ENCODE measurements at places on chromosomes 6 and 20.

- peak overlapping the region; percentile 82 for H3K27ac ChIP-seq
- H3K4me3 ChIP-seq = no peak overlapping the region
- H3K27me3 ChIP-seq = no peaks in the 10 kb centered on the region
- H3K36me3 ChIP-seq = no peaks in the 10 kb centered on the region
- H3K4me1 ChIP-seq = peaks cover 80% of the 10 kb centered on the region
- DNase-seq = peak; percentile 82
These were observed 12.9 kb downstream of the PARD6B start for GRCh38 chr20:50744143-50744792.

GRCh38 chr20:59820204-59821041, 113.0 kb downstream of the SYCP2 start:
- no peak overlapping the region for H3K27ac ChIP-seq
- H3K27me3 ChIP-seq = no peaks in the 10 kb centered on the region
- H3K4me1 ChIP-seq = peaks cover 8% of the 10 kb centered on the region
- H3K4me3 ChIP-seq = no peak overlapping the region
- DNase-seq = no peak

- H3K4me3 ChIP-seq = no peak overlapping the region
- DNase-seq = no peak
- H3K4me1 ChIP-seq = no peaks in the 10 kb centered on the region
- no peak overlapping the region for H3K27ac ChIP-seq
- H3K36me3 ChIP-seq = no peaks in the 10 kb centered on the region
These were observed 219.0 kb downstream of the BMP7 start for GRCh38 chr20:57047281-57048026.

DNA sequence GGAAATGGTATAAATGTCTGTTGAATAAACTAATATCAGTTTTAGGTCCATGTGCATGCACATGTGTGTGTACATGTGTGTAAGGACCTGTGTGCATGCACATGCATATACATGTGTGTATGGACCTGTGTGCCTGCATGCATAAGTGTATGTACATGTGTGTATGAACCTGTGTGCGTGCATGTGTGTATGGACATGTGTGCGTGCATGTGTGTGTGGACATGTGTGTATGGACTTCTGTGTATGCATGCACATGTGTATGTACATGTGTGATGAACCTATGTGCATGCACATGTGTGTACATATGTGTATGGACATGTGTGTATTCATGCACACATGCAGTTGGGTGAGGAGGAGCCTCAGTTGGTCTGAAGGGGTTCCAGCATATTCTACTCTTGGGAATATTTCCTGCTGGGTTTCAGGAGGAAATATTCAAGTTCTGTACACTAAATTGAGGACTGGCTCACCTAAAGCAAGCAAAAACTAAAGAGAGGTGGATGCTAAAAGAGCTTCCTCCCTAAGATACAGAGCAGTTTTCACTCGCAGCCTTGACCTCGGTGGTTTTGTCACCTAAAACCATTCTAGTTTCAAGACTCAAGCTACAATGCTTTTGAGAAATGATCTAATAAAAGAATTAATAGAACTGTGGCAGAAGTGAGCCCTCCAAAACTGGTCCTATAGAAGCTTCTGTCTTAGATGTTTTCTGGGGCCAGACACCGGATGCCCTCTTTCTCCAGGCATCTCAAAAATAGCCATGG, 742.8 kb downstream of the MAFB start:
- H3K4me1 ChIP-seq = no peaks in the 10 kb centered on the region
- no peaks in the 10 kb centered on the region for H3K27me3 ChIP-seq
- no peak for DNase-seq
- H3K27ac ChIP-seq = no peak overlapping the region
- H3K36me3 ChIP-seq = no peaks in the 10 kb centered on the region

DNA sequence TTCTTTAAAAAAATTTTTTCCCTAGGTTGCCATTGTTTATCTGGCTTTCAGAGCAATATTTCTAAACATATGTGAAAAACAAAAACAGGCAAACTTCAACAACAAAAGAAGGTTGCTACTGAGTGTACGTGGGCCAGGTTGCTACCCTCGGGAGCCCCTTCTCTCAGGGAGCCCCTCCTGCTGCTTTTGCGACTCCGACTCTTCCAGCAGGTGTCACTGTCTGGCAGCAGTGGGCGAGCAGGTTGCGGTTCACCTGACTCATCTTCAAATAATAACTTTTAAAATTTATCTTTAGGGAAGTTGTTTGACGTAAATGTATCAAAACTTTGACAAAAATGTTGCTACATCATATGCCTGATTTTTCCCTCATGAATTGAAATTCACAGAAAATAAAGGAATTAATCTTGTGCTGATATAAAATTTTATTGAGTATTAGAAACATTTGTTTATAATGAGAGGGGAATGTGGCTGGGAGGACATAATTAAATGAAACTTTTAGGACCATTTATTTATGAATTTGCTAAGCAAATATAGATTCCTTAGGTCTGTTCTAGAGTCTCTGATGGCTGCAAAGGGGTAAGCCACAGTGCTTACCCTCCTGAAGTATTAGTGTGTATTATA, 138.8 kb downstream of the HIVEP1 start:
- no peaks in the 10 kb centered on the region for H3K4me1 ChIP-seq
- no peak overlapping the region for H3K27ac ChIP-seq
- H3K4me3 ChIP-seq = no peak overlapping the region
- H3K36me3 ChIP-seq = no peaks in the 10 kb centered on the region
- H3K27me3 ChIP-seq = no peaks in the 10 kb centered on the region

DNA sequence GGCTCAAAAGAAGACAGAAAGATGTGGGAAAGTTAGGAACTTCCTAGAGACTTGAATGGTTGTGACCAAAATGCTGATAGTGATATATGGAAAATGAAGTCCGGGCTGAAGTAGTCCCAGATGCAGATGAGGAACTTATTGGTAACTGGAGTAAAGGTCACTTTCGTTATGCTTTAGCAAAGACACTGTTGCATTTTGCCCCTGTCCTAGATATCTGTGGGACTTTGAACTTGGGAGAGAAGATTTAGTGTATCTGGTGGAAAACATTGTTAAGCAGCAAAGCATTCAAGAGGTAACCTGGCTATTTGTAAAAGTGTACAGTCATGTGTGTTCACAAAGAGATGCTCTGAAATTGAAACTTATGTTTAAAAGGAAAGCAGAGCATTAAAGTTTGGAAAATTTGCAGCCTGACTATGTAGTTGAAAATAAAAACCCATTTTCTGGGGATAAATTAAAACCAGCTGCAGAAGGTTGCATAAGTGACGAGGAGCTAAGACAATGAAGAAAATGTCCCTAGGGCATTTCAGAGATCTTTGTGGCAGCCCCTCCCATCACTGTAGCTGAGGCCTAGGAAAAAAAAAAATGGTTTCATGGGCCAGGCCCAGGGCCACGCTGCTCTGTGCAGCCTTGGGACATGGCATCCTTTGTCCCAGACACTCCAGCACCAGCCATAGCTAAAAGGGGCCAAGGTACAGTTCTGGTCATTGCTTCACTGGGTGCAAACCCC, 1692.2 kb downstream of the HACE1 start:
- no peak overlapping the region for H3K27ac ChIP-seq
- DNase-seq = no peak
- H3K27me3 ChIP-seq = no peaks in the 10 kb centered on the region
- H3K36me3 ChIP-seq = no peaks in the 10 kb centered on the region

GRCh38 chr6:137304020-137304780, 85.0 kb upstream of the IFNGR1 start:
- no peaks in the 10 kb centered on the region for H3K36me3 ChIP-seq
- no peak for DNase-seq
- peaks cover 5% of the 10 kb centered on the region for H3K4me1 ChIP-seq
- H3K27ac ChIP-seq = no peak overlapping the region

- H3K36me3 ChIP-seq = no peaks in the 10 kb centered on the region
- no peaks in the 10 kb centered on the region for H3K4me1 ChIP-seq
- no peak overlapping the region for H3K4me3 ChIP-seq
- H3K27ac ChIP-seq = no peak overlapping the region
These were observed 67.7 kb downstream of the HMGCLL1 start for GRCh38 chr6:55511122-55511800.

Measured in body of pancreas (tissue), 4 donors.